Hepatic stellate cell (primary cell): ENCODE measurements at places on chromosomes 3 and 15.

DNA sequence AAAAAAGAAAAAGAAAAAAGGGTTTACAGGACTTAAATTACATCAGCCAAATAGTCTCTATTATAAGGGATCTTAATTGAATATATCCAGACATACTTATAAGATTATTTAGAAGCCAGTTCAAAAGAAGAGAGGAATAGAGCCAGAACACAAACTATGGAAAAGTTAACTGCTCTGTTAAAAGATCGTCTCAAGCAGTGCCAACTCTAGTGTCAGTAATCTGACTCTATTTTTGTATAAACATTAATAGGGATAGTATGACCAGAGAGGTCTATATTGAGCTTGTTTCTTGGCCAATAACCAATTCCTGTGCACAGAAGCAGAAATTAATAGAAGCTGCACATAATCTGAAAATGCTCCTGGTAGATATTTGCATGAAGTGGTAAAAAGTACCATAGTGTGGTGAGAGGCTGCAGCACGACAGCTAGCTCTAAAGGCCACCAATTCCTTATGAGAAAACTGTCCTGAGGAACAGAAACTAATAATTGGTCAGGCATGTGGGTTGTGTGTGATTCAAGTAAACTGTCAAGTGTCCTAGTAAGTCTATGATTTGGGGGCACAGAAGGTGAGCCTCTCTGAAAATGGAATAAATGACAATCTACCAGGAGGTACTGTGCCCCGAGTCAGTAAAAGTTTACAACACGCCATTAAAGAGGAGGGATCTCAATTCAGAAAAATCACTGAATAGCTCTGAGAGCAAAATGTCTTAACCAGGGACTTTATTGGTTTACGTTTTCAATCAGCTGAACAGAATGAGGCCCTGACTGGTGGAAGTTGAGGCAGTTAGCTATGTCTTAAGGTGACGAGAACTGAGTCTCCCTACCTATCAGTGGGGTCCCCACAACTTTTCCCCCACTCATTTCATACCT, 51.5 kb upstream of the NANOGP8 start:
- no peak for DNase-seq

- no peak for DNase-seq
Observed at GRCh38 chr3:193777524-193777923, 184.5 kb downstream of the OPA1 start.

- no peak for DNase-seq
Observed at GRCh38 chr15:72725446-72725845, 39.4 kb downstream of the BBS4 start.

GRCh38 chr3:183081459-183082183, 17.7 kb downstream of the MCCC1 start:
- DNase-seq, result no peak

GRCh38 chr15:60478566-60479360, at the start of gene ICE2:
ICE2 (minus strand) TSS chr15:60479142; CDS start chr15:60477977, 1,165 bp downstream.
- peak; percentile 80 for DNase-seq

- DNase-seq, result no peak
Observed at GRCh38 chr15:59224474-59224873, 17.8 kb downstream of the LDHAL6B start.

DNA sequence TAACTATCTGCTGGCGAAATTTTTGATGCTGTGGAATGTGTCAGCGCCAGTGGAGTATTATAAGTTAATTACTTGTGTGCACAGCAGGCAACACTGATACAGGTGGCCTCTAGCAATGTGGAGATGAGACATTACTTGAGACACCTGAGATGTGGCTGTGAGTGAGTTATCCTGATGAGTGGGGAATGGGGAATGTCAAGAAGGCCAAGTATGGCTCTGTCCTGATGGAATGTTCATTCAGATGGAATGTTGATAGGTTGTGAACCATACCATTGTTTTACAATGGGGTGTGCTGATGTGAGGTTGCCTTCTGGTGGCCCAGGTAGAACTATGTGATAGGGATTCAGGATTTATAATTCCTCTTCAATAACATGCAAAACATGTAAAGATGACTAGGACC, 404.8 kb downstream of the PTPRG start:
- DNase-seq, result no peak

GRCh38 chr3:54361746-54362283, 239.5 kb downstream of the CACNA2D3 start:
- DNase-seq, result no peak

DNA sequence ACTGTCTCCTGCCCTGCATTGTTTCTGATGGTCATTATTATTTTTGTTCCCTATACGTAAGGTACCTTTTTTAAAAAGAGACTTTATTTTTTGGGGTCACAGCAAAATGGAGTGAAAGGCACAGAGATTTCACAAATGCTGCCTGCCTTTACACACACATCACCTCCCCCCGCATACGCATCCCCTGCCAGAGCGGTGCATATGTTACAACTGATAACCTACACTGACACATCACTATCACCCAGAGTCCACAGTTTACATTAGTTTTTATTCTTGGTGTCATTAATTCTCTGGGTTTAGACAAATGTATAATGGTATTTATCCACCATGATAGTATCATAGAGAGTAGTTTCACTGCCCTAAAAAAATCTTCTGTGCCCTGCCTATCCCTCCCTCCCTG, 43.6 kb upstream of the KLF13 start:
- DNase-seq, result no peak

DNA sequence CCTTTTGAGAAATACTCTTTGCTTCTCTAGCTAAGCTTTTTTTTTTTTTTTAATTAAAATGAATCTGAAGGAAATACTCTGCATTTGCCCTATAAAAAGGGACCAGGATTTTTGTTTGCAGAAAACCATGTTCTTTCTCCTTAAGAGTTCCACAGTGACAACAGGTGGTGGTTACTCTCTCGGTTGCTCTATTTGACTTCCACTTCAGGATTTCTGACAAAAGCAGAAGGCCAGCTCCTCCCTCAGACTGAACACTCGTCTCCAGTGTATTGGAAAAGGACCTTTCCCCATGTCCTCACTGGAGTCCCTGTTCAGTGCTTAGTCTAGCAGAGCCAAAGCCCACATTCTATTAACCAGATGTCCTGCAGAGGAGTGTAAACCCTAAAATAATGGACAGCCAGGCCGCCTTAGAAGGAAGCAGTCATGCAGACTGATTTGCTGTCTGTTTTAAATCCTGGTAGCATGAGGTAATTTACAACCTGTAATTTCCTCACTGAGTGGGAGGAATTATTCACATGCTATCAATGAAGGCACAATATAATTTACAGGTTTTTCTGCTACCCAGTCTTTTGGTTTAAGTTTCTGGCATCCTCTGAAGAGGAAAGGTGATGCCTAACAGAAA, 599.3 kb downstream of the PYDC2 start:
- no peak for DNase-seq

- DNase-seq, result peak; percentile 14
Observed at GRCh38 chr3:143895805-143896204, 47.5 kb upstream of the SLC9A9 start.

DNA sequence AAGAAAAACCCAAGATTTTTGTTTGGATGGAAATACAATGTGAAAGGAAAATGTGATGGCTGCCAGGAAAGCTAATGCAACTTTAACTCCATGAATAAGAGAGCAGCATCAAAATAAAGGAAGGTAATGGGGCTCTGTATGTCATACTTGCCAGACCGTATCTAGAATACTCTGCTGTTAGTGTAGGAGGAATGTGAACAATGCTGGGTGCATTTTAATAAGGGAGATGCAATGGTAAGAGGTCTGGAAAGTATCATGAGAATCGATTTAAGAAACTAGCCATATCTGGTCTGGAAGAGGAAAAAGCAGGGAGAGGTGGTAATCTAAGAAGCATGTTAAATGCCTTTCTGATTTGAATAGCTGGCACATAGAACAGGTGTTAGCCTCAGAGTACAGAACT, 239.6 kb downstream of the GBE1 start:
- DNase-seq, result no peak

DNA sequence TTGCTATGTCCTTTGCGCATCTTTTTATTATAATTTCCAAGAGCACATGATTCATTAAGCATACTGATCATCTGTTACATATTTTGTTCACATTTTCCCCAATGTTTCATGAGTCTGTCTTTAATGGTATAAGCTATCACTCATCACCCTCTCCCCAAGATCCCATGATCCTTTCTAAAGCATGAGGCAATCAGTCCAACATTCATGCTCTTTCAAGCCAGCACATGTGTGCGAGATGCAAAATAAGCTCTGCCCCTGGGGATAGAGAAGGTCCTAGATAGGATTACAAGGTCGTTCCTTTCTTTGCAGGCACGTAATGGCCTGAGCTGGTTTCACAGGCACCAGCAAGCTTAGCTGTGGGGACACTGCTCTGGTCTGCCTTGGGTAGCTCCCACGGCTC, 32.2 kb upstream of the B3GNT5 start:
- no peak for DNase-seq

DNA sequence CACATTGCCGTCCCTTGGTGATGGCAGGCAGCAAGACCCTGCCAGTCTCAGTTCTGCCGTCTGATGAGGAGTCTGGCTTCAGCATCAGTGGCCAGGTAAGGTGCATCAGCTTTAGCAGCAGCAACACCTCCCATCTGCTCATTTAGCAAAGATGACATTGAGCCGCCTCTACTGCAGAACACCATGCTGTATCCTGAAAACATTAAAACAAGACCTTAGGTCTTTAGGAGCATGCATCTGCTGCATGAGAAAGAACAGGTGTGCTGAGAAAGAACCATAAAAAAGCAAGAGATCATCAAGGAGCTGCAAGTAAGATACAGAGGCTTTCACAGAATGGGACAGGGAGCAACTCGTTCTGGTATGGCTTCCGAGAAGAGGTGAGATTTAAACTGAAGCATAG, 87.5 kb downstream of the SCN11A start:
- no peak for DNase-seq
